Stimulated activated CD4-positive, alpha-beta T cell treated with anti-CD3 and anti-CD28 coated beads, TNF-alpha, amount 100 ng/mL, for 1 hour (primary cell): ENCODE measurements at places on chromosomes 16 and 17.

DNA sequence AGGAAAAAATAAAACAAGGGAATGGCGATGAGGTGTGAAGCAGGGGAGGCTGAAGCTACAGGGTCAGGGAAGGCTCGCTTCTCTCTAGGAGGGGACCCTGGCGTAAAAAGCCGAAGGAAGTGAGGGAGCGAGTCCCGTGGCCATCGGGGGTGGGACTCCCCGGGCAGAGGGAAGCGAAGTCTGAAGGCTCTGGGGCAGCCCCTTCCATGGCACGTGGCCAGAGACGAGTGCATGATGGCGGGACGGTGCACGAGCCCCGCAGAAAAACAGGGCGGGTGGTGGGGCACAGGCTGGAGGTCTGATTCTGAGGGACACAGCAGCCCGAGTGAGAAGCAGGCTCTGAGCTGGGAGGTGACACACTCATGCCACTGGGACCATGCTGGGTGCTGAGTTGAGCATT, 21.1 kb upstream of the NCBP3 start:
- DNase-seq, result no peak

DNA sequence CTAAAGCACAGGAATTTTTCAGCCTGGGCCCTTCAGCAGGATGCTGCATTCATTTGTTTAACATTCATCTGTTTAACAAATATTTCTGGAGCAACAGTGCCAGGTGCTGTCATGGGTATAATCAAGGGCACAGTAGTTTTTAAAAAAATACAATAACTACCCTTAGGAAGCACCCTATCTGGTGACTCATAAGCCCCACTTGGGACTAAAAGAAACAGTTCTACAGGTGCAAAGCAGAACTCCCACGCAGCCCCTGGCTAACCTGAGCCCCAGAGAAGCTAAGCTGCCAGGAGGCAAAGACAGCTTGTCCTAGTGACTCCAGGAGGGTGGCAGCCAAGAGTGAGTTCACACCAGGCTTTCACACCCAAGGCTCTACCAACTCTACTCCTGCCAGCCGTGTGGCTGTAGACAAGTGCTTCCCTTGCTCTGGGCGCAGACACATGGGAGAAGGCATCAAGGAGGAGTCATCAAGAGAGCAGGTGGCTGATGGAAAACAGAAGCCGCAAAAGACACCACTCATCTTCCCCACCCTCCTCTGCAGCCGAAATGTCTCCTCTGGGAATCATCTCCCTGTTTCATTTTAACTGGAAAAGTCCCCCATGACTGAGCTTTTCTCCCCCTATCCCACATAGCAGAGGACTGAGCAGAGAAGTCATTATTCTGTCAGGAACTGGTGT, 14.4 kb downstream of the CUEDC1 start:
- DNase-seq, result no peak

DNA sequence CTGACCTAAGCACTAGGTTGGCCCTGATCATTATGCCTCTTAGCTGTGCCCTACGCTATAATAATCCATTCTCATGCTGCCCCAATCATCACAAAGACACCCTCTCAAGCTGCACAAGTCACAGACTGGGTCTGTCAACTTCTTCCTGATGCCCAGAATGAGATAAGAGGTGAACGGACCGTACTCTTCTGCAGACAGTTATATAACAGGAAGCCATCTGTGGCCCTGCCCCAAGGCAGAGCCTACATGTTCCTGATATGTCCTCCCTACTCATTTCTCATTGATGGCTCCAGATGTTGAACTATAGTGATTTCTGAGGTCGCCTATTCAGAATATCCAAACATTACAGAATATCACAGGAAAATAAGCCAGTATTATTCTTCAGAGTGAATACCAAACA, 471.6 kb upstream of the ERCC4 start:
- DNase-seq, result no peak

GRCh38 chr17:76710863-76711611, at the start of gene MXRA7:
MXRA7 (minus strand) TSS chr17:76710965; CDS start chr17:76710946, 19 bp downstream.
- DNase-seq, result no peak

DNA sequence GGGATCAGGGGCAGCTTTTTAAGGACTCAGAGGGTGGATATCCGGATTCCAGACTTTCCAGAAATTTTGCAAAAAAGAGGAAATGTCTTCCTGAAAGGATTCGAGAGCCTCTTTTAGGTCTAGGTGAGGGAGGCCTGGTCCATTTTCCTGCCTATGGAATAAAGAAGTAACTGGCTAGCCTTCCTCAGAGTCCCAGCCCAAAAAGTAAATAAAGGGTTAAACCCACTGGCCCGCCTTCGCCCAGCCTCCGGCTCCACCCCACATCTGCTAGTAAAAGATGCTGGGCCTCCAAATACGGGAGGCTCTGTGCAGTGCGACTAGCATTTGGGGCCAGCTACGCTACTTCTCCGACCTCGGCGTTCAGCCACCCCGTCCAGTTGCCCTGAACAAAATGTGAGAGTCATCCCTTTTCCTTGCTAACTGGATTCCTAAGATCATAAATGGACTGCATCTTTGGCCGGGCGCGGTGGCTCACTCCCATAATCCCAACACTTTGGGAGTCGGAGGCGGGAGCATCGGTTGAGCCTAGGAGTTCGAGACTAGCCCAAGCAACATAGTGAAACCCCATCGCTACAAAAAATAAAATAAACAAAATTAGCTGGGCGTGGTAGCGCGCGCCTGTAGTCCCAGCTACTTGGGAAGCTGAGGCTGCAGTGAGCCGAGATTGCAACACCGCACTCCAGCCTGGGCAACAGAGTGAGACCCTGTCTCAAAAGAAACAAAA, 824 bp upstream of the MPP2 start:
- peak; percentile 43 for DNase-seq

DNA sequence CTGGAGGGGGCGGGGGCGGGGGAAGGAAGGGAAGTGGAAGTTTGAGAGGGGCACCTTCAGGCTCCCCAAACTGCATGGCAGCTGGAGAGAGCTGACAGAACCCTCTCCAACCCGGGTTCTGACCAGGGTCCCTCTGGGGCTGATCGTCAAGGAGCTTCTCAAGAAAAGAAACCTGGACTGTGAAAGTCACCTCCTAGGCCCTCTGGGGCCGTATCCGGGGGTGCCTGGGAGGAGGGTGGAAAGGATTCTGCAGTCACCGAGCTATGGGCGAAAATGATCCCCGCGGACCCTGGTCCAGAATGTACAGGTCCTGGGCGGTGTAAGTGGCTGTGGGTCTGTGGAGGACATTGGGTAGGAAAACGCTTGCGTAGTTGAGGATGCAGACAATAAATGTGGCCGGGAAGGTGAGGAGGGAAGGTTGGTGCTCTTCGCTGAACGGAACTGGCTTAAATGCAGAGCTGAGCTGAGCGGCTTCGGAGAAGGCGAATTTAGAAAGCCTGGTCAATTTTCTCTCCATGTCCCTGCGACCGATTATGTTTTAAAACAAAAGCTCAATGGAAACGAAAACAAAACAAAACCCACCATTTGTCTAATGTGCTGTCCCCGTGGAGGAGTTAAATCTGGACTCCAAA, 3.6 kb upstream of the LHX1 start:
- no peak for DNase-seq

- no peak for DNase-seq
These were observed 21.1 kb downstream of the RARA start for GRCh38 chr17:40329839-40330794.

- no peak for DNase-seq
These were observed 40.1 kb downstream of the PEMT start for GRCh38 chr17:17551361-17551760.
